Small intestine (tissue), 16 donors: ENCODE measurements at places on chromosomes 5 and 9. TPM values are rescaled to one million over a fixed set of nuclear protein-coding genes. Genes with fewer than 3 reads are reported as not detected.
A peak's percentile ranks its signal among the peaks of the same experiment; 100 is the strongest.

The KIAA1958 gene
- polyA plus RNA-seq = 9.8 TPM

- H3K27ac ChIP-seq = no peak overlapping the region
- H3K36me3 ChIP-seq = peaks cover 5% of the 10 kb centered on the region
- no peak for DNase-seq
- no peaks in the 10 kb centered on the region for H3K4me1 ChIP-seq
- no peak overlapping the region for H3K4me3 ChIP-seq
These were observed 15.9 kb downstream of the FBXW5 start for GRCh38 chr9:136928591-136928990.

The F12 gene
- 20.3 TPM for polyA plus RNA-seq

DNA sequence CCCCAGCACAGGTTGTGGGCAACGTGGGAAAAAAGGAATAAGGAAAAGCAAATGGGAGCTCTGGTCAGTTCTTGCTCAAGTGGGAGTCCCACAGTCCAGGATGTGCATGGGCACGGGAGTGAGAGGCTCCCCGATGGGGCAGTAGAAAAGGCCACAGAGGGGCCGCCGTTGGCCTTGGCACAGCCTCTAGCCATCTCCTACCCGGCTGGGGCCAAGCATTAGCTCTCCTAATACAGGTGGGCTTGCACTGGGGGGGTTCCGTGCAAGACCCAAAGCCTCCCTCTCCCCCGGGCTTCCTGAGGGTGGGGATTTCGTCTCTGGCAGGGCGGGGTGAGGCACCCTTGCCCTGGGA is 212.2 kb upstream of the MVB12B start:
- no peak overlapping the region for H3K4me3 ChIP-seq
- no peak overlapping the region for H3K27ac ChIP-seq
- no peaks in the 10 kb centered on the region for H3K4me1 ChIP-seq

DNA sequence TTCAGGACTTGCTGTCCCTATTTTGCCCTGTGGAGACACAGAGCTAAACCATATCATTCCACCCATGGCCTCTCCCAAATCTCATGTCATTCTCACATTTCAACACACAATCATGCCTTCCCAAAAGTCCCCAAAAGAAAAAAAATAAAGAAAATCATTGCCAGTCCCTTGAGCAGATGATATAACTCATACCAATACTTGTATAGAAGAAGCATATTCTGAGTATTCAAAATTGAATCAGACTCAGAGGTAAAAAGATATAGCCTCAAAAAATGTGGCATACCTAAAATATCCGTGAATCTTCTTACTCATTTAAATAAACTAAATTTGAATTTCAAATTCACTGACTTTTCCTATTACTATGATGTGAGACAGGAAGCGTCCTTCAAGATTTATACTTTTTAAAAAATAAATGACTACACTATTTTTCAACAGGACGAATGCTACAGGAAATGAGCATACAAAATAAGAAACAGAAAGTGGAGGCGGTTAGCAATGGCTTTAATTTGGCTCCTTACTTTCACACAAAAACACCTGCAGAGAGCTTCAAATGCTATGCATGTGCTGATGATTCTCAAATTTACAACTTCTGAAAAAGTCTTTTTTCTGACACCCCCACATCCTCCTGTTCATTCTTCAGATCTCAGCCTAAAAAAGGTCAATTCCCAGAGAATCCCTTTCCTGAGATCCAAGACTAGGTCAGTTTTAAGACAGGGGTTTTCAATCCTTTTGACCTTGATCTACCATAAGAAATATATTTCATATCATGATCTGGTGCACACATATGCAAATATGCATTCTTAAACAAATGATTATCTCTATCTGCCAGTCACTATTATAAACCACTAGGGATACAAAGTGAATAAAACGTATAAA is 39.6 kb upstream of the DMXL1 start:
- no peaks in the 10 kb centered on the region for H3K27me3 ChIP-seq
- no peaks in the 10 kb centered on the region for H3K36me3 ChIP-seq
- no peak overlapping the region for H3K27ac ChIP-seq
- DNase-seq = no peak
- H3K4me3 ChIP-seq = no peak overlapping the region

DNA sequence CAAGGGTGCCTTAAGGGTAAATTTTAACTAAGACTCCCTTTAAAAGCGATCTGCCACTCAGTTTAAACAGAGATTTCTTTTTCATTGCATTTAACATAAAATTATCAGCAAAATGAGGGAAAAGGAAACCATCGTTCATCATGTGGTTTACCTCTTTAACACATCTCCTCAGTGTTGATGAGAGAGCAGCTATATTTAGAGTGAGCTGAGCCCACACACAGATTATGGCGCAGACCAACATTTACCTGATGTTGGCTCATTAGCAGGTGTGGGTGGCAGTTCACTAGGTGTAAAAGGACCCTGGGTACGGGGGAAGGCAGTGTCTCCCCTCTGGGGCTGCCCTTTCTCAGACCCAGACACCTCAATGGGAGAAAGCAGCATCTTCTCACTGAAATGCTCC is 149.8 kb downstream of the ENTREP1 start:
- H3K27ac ChIP-seq = no peak overlapping the region
- no peak overlapping the region for H3K4me3 ChIP-seq
- H3K27me3 ChIP-seq = no peaks in the 10 kb centered on the region
- no peak for DNase-seq

The SECISBP2 gene
- 22.1 TPM for polyA plus RNA-seq

The ZNF883 gene
- polyA plus RNA-seq = 0.27 TPM

The TMEM171 gene
- 24.1 TPM for polyA plus RNA-seq

The CTXN3 gene
- polyA plus RNA-seq = not detected

The CYSRT1 gene
- polyA plus RNA-seq = 0.89 TPM

DNA sequence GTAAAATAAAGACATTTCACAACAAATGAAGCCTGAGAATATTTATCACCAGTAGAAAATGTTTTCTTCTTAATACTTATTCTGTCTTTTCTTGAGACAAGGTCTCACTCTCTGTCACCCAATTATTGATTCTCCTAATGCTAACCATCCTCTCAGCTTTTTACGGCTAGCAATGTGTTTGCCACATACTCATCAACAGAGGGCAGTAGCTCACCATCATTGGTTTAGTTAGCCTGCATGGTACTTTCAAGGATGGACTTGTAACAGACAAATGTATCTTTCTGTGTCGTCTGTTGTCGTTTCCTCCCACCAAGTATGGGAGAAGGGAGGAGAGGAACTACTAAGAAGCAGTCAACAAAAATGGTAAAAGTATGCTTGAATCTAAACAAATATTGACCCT is 5.9 kb upstream of the ACO1 start:
- H3K4me3 ChIP-seq = no peak overlapping the region
- DNase-seq = peak; percentile 74
- H3K27me3 ChIP-seq = peaks cover 3% of the 10 kb centered on the region
- H3K27ac ChIP-seq = no peak overlapping the region
- H3K36me3 ChIP-seq = no peaks in the 10 kb centered on the region
- no peaks in the 10 kb centered on the region for H3K4me1 ChIP-seq

- H3K27me3 ChIP-seq = no peaks in the 10 kb centered on the region
- no peaks in the 10 kb centered on the region for H3K36me3 ChIP-seq
- no peak overlapping the region for H3K27ac ChIP-seq
- H3K4me3 ChIP-seq = no peak overlapping the region
- no peaks in the 10 kb centered on the region for H3K4me1 ChIP-seq
- no peak for DNase-seq
These were observed 5.7 kb upstream of the SLC25A48 start for GRCh38 chr5:135828782-135829127.

GRCh38 chr5:150734579-150735384 is 24.0 kb downstream of the DCTN4 start:
- H3K4me1 ChIP-seq = no peaks in the 10 kb centered on the region
- peaks cover 9% of the 10 kb centered on the region for H3K36me3 ChIP-seq
- H3K27ac ChIP-seq = peak overlapping the region; percentile 42
- H3K27me3 ChIP-seq = no peaks in the 10 kb centered on the region
